ENCODE measurements at places on chromosomes 1 and 21.

GRCh38 chr1:119226913-119227312, 86.5 kb upstream of the WARS2 start:
- DNase-seq = no peak

DNA sequence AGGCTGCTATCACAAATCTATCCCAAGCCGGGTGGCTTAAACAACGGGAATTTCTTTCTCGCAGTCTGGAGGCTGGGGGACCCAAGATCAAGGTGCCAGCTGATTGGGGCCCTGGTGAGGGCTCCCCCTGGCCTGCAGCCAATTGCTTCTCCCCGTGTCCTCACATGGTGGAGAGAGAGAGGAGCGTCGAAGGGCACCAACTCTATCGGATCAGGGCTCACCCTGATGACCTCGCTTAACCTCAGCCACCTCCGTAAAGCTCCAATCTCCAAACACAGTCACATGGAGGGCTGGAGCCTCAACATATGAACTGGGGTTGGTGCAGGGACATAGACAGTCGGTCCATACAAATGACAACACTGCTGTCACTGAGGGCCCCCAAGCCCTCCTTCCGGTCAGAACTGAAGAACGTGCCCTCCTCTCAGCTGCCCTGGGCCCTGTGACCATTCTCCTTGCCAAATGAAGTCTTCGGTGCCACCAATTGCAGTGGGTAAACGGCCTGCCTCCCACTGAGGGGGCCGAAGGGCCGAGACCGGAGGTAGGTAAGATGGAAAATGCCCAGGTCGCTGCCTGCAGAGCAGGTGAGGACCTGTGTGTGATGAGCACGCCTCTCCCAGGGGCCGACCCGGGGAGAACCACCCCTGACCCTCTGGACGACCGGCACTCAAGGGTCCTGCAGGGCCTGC, 211.0 kb downstream of the TOMM20 start:
- DNase-seq = no peak

- DNase-seq = no peak
Measured at GRCh38 chr1:78840453-78841271, 165.9 kb downstream of the ADGRL4 start.

DNA sequence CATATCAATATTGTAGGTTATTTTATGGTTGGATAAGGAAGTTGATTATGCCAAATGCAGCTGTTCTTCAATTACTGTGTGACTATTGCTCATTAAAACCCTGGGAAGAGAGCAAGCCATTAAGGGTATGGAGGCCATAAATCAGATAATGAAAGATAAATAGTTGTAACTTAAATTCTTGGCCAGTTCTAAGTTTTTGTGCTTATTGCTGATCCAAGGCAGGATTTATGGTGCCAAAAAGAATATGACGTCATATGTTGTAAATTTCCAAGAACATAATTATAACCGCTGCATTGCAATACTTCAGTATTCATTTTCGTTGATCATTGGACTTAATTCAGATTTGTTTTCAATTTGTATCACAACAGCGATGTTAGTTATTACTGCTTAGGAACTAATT, 211.6 kb downstream of the LRRC40 start:
- no peak for DNase-seq

GRCh38 chr21:44778499-44778911, 23.1 kb downstream of the UBE2G2 start:
- no peak for DNase-seq

GRCh38 chr1:25473653-25474225, 43.0 kb downstream of the MACO1 start:
- peak; percentile 70 for DNase-seq

GRCh38 chr1:52145137-52145536, 3.2 kb downstream of the ZFYVE9 start:
- no peak for DNase-seq

DNA sequence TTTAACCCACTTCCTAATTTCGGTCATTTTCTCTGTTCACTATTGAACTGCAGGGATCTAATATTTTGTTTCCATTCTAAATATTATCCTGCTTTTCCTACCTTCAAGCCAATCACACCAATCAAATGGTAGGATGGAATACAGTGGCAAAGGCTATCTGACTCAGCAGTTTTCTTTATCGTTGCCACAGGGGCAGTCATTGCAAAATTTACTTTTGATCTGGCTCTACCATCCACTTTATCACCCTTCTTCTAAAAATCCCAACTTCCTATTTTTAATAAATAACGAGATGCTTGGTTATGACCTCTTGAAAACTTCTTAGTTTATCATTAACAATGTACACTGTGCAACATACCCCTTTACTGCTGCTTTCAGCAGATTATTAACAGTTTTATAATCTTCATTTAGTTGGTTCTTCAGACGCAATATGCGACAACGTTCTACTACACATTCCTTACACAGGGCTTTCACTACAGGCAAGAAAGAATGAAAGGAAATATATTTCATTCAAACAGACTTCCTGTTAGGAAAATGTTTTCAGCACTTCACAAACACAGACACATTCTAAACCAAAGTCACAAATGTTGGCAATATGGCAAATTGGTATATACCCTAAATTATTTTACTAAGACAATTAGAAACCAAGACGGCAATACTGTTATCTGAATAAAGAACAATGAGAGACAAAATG, 52.3 kb upstream of the RAP1GAP start:
- no peak for DNase-seq

GRCh38 chr1:214332946-214333798, 52.2 kb downstream of the SMYD2 start:
- peak; percentile 85 for DNase-seq

- no peak for DNase-seq
Measured at GRCh38 chr1:55695151-55695550, 480.0 kb upstream of the USP24 start.

- DNase-seq = no peak
Measured at GRCh38 chr1:3561702-3562101, 49.6 kb downstream of the MEGF6 start.

DNA sequence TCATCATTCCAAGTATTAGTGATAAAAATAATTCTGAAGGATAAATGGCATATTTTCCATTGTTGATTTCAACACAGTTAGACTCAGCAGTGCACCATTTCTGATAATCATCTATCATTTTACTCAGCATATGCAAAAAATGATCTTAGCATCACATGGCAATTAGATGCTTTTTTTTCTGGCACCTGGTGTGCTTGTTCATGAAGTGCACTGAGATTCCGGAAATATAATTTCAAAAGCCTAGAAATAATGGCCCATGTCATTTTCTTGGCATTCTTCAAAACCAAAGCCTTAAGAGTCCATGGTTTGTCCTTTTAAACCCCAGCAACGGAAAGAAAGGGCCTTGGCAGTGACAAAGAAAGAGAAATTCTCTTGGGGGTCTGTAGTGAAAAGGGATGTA, 278.8 kb downstream of the KIF26B start:
- DNase-seq = no peak

DNA sequence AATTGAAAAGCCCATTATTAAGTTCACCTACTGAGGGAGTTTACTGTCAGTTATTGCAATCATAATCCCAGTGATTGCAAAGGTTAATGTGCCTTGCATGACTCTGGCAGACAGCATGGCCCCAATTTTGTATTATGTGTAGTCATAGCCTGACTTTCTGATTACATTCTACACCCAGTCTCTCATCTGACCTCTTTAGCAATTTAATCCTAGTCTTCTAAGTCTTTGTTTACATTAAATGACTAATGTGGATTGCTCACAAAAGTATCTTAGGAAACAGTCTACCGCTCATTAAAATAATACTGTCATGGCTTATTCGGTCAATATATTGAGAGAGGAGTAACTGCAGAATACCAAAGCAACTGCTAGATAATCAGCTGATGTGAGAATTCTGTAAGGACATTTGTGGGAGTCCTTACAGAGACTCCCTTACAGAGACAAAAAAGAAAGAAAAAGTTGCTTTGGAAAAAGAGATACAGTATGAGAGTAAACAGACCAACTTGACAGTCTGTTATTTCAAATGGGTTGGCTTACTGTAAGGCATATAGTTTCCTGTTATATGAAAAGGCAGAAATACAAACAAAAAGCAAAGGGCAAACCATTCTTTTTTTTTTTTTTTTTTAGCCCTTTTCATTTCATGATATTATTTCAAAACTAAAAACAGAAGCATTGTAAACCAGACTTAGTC, 42.8 kb downstream of the SMG7 start:
- DNase-seq = no peak

DNA sequence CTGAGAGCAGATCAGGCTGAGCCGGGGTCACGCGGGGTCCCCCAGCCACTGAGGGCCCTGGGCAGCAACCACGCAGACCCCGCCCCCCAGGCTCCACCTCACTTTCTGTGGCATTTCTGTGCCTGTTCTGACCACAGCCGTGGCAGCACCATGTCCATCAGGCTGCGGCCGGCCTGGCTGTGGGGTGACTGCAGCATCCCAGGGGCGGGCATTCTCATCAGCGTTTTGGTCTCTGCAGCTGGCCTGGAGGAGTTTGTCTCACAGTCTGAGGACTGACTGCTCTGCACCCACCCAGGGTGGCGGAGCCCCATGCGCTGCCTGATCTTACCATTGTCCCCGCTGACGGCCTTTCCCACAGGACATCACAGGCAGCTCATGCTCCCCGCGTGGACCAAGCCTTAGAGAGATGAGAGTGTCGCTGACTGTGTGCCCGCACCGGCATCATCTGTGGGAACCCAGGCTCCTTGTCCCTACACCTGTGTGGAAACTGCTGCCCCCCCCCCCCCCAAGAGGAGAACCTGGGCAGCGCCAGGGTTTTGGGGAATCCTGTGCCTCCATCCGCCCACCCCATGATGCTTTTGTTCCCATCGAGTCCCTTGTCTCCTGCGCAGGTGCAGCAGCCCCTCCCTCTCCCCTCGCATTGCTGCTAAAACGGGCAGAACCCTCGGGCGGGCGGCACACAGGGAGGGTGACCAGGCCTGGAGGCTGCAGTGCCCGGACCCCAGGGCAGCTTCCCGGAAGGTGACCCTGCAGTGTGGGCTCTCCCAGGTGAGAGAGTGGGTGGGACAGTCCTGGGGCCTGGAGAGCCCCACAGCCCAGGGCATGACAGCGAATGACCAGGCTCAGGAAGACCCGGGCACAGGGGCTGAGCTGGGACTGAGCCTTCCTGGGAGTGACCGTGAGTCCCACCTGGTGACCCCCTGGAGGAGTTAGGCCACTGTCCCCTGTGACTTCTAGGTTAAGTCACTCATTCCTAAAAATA, 1.8 kb downstream of the KRTAP10-1 start:
- DNase-seq = no peak

DNA sequence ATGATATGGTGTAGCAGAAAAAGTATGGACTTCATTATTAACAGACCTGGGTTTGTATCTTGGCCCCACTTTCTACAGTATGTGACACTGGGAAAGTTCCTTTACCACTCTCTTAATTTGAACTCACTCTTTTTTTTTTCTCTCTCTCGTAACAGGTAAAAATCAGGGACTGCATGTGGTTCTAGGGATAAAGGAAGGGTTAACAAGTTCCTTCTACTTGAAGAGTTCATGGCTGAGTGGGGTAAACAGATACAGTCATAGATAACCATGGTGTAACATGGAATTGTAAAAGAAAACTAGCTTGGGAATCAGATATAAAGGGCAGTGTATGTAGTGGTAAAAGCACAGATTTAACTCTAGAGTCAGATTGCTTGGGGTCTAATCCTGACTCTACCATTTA, 21.2 kb downstream of the ZYG11B start:
- no peak for DNase-seq

DNA sequence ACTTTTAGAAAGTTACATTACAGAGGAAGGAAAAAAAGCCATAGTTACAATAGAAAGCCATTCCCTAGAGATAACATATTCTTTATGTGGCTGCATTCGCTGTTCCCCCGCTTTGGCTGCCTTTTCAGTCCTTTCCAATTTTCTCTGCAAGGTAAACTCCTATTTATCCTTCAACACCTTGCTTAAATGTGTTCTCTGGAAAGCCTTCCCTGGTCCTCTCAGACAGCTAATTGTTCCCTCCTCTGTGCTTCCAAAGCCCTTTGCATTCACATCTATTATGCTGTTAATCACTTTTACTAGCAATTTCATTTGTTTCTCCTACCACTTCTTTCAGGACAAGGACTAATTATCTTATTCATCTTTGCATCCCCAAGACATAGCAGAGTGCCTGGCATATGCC, 1.6 kb downstream of the PHC2 start:
- DNase-seq = no peak

- no peak for DNase-seq
Measured at GRCh38 chr1:234536741-234537140, 57.8 kb upstream of the TARBP1 start.

- no peak for DNase-seq
Measured at GRCh38 chr1:232765542-232765941, 39.7 kb upstream of the MAP10 start.

DNA sequence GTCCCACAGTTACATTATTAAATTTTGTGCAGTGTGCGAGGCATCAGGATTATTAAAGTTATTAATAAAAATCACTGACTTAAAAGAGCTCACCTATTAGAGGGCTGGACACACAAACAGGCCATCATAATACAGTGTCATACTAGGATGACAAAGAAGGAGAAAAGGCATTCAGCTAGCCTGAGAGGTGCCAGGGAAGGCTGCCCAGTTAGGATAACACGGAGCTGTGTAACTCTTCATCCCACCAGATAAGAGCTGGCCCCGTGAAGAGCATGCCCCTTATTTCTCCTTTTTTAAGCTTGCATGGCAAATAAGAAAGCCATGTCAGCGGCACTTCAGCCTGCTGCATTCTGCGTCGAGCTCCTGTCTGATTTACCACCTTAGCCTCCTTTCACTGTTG, 109.5 kb downstream of the KCNK1 start:
- DNase-seq = no peak

GRCh38 chr1:211647711-211648121, 27.7 kb downstream of the NEK2 start:
- no peak for DNase-seq

- peak; percentile 69 for DNase-seq
Measured at GRCh38 chr1:165828669-165829329, 1.4 kb downstream of the UCK2 start.

GRCh38 chr1:77506771-77507170, 175.7 kb downstream of the ZZZ3 start:
- no peak for DNase-seq

DNA sequence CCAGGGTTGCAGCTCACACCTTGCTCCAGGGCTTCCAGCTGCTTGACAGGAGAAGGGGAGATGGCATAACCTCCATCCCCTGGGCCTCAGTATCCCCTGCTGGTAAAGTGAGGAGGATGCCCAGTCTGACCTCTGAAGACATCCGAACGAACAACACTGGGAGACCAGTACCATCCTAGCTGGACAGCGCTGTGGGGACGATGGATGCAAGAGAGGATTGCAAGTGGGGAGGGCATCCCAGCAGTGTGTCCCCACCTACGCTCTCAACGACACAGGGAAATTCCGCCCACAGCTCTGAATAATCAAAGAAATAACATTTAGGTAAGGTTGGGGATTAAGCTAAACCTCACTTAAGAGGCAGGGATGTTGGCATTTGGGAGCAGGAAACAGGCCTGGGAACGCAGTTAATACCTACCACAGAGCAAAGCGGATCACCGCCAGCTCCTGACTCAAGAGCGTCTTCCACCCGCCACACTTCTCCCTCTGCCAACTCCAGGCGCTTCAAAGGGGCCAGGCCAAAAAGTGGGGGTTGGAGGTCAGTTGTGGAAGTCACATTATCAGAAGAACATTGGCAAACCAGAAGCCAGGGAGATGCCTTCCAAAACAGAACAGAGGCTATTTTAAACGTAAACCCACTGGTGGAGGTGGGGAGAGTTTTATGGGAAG, 47.6 kb downstream of the SSBP3 start:
- DNase-seq = no peak

GRCh38 chr1:111193712-111194480, 6.5 kb downstream of the DENND2D start:
- no peak for DNase-seq

GRCh38 chr1:158916085-158916484, 15.3 kb upstream of the PYHIN1 start:
- no peak for DNase-seq

- no peak for DNase-seq
Measured at GRCh38 chr21:34348890-34349519, 14.8 kb upstream of the KCNE2 start.
